ENCODE measurements at places on chromosomes 11 and 22. TPM values are rescaled to one million over a fixed set of nuclear protein-coding genes. Genes with fewer than 3 reads are reported as not detected.

Gene SPI1
- polyA plus RNA-seq, result 5.9 TPM

Gene PRR5L
- 0.52 TPM for polyA plus RNA-seq

Gene CCDC34
- polyA plus RNA-seq, result 2.1 TPM

Gene HPX
- 0.27 TPM for polyA plus RNA-seq

Gene CCDC116
- polyA plus RNA-seq, result 0.29 TPM

Gene C22orf42
- not detected for polyA plus RNA-seq

Gene BATF2
- 1.3 TPM for polyA plus RNA-seq

Gene PLAAT2
- polyA plus RNA-seq, result 0.66 TPM

Gene LRRC56
- 0.48 TPM for polyA plus RNA-seq

Gene SLC22A6
- not detected for polyA plus RNA-seq

Gene ELMOD1
- polyA plus RNA-seq, result 5.7 TPM

Gene SCN4B
- 9.0 TPM for polyA plus RNA-seq

Gene NXPE2
- 0.07 TPM for polyA plus RNA-seq

Gene PGA5
- 3.6 TPM for polyA plus RNA-seq

Gene TBX1
- polyA plus RNA-seq, result 0.88 TPM

Gene SFI1
- 7.4 TPM for polyA plus RNA-seq

Gene ESAM
- polyA plus RNA-seq, result 51.8 TPM

Gene LDHAL6A
- polyA plus RNA-seq, result 0.16 TPM

Gene MS4A15
- not detected for polyA plus RNA-seq

Gene MMP1
- 0.05 TPM for polyA plus RNA-seq

Gene CD6
- polyA plus RNA-seq, result 0.11 TPM

Gene MOGAT2
- 0.11 TPM for polyA plus RNA-seq

Gene SYNGR1
- polyA plus RNA-seq, result 101 TPM

Gene C11orf87
- polyA plus RNA-seq, result 0.02 TPM

Gene RGL4
- 0.45 TPM for polyA plus RNA-seq

Gene IGLL1
- not detected for polyA plus RNA-seq

Gene C11orf16
- not detected for polyA plus RNA-seq

Gene KDM4D
- 0.79 TPM for polyA plus RNA-seq

Gene DGCR6
- 3.6 TPM for polyA plus RNA-seq

Gene DEFB131B
- not detected for polyA plus RNA-seq

Gene OR56A1
- polyA plus RNA-seq, result not detected

Gene KMT5B
- 14.2 TPM for polyA plus RNA-seq

Gene CALCA
- 0.20 TPM for polyA plus RNA-seq

Gene OR5AS1
- polyA plus RNA-seq, result not detected

Gene SEPTIN3
- 0.14 TPM for polyA plus RNA-seq

Gene ZC3H7B
- polyA plus RNA-seq, result 35.2 TPM

Gene MFRP
- polyA plus RNA-seq, result 0.02 TPM

Gene CHST1
- polyA plus RNA-seq, result 2.7 TPM

Gene CADM1
- 14.8 TPM for polyA plus RNA-seq

Gene CRYBA4
- polyA plus RNA-seq, result not detected

Gene RPL3
- polyA plus RNA-seq, result 1,325 TPM

Gene TRAF6
- 4.1 TPM for polyA plus RNA-seq

Gene GTSE1
- 0.50 TPM for polyA plus RNA-seq

Gene SLC29A2
- polyA plus RNA-seq, result 24.3 TPM

Gene KCNJ1
- polyA plus RNA-seq, result 0.09 TPM

Gene UCP3
- polyA plus RNA-seq, result 2.0 TPM

Gene C11orf91
- polyA plus RNA-seq, result not detected

Gene CPT1B
- 217 TPM for polyA plus RNA-seq

Gene WNT11
- polyA plus RNA-seq, result 2.9 TPM
